ENCODE measurements at places on chromosomes 2 and 18.
A peak's percentile ranks its signal among the peaks of the same experiment; 100 is the strongest.

DNA sequence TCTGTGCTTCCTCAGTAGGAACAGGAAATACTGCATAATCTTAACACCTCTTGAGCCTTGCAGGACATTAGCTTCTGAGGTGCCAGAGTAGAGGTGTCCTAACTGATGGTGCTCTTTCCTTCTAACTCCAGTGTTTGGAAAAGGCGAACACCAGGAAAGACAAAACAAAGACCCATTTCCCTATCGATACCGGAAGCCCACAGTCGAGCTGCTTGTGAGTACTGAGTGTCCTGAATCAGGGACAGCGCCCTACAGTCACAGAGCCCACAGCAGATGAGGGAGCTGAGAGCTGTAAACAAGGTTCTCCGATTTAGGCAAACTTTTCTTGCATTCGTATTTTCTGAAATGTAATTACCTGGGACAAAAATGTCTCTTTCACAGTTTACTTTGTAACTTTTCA is 50.7 kb downstream of the SLC14A2 start:
- no peak for DNase-seq

GRCh38 chr2:69305712-69306392 is 81.2 kb downstream of the GFPT1 start:
- DNase-seq = peak; percentile 6

DNA sequence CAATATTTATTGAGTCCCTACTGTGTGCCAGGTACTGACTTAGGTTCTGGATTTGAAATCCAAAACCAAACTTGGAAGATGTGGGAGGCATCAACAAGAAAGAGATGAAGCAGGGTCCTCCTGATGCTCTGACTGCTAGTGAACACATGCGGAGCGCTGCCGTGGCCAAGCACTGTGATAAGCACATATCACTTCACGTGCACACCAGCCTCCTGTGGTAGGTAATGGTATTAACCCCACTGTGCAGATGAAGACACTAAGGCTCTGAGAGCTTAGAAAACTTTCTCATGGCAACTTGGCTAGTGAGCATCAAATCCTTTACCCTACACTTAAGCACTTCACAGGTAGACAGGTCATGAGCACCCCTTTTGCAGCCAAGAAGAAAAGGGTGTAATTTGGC is 216.1 kb downstream of the HAUS1 start:
- DNase-seq = no peak

DNA sequence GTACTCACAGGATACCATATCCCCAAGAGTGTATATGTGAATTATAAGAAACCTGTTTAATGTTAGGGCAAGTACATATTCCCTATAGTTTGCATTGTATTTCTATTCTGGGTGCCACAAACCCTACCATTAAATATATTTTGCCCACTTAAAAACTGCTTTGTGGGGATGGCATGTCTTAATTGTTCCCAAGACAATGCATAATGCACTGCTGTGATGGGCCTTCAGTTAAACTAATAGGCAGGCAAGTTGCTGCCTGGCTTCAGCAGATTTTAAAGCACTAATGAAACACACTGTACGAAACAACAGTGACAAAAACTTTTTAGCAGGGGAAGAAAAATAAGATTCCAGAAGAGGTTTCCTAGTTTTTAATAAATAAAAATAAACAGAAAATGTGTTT is 104.8 kb upstream of the VRK2 start:
- DNase-seq = no peak

DNA sequence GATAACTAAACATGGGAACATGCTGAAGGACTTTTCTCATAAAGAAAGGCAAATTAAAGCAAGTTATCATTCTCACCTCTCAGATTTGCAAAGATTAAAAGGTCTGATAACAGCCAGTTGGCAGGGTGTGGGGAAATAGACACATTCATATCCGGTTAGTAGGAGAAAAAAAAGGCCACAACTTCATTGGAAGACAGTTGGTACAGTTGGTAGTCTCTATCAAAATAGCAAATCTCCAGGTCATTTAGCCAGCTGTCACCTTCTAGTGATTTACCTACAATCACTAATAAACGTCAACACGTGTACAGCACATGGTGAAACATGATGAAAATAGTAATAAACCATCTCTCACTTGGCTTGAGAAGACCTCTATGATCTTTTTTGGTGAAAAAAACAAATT is 16.6 kb downstream of the INPP5D start:
- DNase-seq = peak; percentile 8

GRCh38 chr2:101310834-101311695 is 2.6 kb upstream of the RNF149 start:
- no peak for DNase-seq

DNA sequence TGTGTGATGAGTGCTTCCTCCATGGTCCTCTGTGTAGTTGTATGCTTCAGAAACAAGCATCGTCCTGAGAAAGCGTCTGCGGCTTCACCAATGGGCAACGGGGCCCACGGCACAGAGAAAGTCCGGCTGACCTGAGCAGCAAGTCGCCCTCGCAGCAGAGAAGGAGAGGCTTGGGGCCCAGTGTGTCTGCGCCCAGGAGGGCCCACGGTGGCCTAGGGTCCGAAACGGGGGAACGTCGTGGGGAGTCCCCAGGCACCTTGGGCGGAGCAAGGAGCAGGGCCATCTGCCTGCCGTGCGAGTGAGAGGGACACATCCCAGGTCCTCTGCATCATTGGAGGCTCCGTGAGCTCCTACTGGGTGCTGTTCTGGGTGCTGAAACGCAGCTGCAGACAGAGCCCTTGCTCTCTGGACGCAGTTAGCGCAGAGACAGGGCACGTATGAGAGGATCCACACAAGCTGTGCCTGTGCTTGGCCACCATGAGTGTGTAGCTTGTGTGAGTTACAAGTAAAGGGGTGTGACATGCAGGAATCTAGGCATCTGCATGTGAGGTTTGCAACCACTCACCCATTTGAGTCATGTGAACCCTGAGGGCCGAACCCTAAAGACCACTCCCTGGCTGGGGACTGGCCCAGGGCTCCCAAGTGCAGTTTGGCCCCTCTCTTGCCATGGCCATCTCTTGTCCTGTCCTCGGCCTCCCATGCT is 10.6 kb downstream of the GPC1 start:
- DNase-seq = no peak

- no peak for DNase-seq
Observed at GRCh38 chr2:47070920-47071824, 83.9 kb downstream of the STPG4 start.

- no peak for DNase-seq
Observed at GRCh38 chr2:28252311-28252710, 140.3 kb upstream of the FOSL2 start.

DNA sequence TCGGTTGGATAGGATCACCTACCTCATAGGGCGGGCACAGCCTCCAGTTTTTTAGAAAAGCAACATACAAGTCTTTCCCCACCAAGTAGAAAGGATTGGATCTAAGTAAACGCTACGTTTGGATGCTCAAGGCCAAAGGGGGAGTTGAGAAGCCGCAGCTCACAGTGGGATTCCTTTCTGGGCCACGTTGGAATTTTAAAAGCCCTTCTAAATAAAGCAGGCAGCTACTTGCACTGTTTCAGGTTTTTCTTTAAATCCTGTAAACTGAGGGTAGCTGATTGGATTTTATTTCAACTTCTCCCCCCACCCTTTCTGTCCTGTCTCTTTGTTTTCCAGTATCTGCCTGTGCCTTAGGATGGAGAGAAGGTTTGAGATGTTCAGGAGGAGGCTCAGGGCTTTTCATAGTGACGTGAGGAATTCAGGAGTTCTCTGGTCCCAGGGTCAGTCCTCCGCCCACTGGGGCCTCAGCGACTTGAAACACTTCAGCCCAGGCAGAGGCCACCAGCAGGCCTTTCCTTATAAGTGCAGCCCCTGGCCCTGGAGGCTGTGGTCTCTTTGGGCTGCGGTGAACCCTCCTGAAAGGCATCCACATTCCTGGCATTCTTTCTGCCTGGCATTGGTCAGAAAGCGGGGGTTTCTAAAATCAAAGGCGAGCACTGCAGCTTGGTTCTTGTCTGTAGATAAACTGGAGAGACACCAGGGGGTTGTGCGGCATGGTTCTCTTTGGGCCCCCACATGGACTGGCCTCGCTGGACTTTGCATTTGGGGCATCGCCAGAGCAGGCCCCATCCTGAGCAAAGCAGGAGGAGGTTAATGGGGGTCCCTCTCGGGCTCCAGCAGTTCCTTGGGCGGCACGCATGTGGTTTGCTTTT is 44.5 kb downstream of the SH3BP4 start:
- DNase-seq = no peak

GRCh38 chr18:46040033-46040746 is 31.9 kb downstream of the PSTPIP2 start:
- no peak for DNase-seq

All from NCI-H524 (cell line).